ENCODE measurements at places on chromosomes 12 and 14.

- peak; percentile 51 for DNase-seq
Observed at GRCh38 chr14:35533357-35534207, at the start of gene INSM2. INSM2 (plus strand) TSS chr14:35534164; CDS start chr14:35534253, 89 bp downstream.

- DNase-seq = no peak
Observed at GRCh38 chr12:87388376-87388775, 640.8 kb downstream of the C12orf50 start.

- DNase-seq = no peak
Observed at GRCh38 chr14:56136571-56137452, 18.6 kb downstream of the PELI2 start.

- no peak for DNase-seq
Observed at GRCh38 chr12:70659077-70659606, 21.9 kb upstream of the PTPRB start.

GRCh38 chr14:49732896-49733295, 35.1 kb upstream of the KLHDC2 start:
- DNase-seq = peak; percentile 33

DNA sequence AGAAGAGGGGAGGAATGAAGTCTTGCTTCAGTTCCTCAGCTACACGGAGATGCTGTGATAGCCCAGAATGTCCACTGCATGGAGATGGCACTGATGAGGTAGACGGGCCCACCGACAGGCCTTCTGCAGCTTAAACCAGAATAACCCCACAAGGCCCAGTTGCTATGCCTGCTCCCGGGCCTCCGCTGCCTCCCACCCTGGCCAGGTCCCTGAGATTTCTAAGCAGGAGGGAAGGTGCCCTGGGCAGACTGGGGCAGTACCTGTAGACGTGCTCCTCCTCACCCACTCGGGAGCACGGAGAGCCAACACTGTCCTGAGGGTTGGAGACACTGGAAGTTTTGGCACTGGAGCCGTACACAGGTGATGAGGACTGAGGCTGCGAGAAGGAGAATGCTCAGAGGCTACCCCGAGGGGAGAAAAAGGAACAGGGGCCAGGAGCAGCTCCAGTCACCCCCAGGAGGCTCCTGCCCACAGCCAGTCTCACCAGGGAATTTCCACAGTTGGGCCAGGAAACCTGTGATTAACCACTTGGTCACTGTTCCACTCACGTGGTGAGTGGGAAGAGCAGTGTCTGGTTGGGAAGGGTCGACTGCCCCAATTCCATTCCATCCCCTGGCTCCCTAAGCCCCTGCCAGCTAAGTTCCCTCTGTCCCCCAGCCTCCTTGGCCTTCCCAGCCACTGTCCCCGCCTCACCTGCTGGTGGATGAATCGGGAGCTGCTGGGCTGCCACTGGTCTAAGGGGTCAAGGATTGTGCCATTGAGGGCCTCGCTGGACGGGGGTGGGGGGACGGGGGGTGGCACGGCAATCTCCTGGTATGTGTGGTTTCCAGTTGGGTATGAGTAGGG, 22.8 kb upstream of the RPLP0 start:
- no peak for DNase-seq

DNA sequence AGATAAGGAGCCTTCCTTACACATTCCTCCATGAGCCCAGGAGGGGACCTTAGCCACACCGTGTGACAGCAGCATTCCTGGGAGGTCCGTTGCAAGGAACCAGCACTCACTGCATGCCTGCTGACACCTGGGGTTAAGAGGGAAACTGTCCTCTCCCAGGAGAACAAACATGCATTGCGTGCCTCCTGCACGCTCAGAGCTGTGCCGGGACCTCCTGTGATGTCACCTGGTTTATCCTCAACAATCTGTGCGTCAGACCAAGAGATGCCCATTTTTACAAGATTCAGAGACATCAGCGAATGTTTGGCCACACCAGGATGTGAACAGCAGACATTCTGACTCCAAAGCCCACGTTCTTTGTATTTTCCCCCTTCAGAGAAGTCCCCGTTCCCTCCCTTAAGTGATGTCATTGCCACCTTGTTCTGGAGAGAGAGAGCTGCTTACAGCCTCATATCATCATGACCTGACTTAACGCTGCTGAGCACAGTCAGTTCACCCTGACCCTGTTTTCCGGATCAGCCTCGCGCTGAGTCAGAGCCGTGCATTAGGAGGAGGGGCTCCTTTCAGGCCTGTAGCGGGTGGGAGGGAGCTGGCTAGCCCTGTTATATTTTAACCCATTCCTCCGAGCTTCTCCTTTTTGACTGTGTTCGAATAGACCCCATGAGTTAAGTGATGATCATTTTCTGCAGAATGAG, 36.2 kb downstream of the TMEM120B start:
- DNase-seq = no peak

DNA sequence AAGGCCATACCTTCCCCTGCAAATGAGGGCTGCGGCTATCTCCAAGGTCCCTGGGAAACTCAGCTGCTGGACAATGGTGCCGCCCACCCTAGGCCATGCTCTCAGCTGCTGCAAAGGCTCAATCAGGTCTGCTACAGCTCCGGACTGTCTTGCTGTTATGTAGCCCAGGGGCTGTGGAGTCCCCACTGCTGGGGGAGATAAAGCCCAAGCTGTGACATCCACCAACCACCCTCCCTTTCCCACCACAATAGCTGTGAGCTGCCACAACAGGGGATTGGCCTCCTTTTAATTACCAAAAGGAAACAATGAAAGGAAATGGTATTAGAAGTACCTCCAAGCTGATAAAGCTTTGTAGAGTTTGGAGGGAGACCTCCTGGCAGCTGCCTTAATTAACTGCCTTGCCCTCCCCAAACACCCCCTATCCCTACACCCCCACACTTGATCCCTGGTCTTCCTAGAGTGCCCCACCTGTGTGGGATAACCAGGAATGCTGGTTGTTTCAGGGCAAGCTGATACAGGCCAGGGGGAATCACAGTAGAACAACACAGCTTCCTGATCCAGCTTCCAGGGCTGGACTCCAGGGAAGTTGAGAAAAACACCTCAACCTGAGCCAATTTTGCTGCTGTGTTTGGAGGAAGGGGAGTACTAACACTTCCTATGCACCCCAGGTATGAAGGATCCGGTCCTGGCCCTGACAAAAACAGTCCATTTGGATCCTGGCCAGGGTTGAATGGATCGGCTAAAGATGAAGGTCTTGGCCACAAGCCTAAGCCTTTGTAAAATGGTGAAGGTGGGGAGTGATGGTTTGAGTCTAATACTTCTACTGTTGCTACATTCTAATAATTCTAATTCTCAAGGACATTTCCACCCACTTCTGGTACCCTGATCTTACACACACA, at the start of gene VWF:
Gene VWF, minus strand, starts transcription at position 260 of the 899 bp plus-strand sequence. CDS start 1,474 bp downstream, outside the sequence.
- DNase-seq = no peak

DNA sequence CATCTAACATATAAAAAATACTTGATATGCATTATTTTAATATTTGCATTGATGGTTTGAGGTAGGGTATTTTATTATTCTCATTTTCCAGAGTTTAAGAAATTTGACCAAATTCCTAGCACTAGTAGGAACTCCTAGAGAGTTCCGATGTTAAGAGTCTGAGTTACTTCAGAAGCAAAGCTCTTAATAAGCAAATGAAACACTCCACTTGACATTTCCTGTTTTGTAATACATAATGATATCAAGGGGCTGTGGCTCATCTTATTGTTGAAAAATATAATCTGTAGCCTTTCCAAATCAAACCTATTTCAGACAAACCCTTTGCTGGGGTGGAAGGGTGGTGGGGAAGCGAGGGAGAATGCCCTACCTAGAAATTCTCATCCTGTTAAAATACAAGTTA, 355.5 kb downstream of the DIO2 start:
- no peak for DNase-seq

DNA sequence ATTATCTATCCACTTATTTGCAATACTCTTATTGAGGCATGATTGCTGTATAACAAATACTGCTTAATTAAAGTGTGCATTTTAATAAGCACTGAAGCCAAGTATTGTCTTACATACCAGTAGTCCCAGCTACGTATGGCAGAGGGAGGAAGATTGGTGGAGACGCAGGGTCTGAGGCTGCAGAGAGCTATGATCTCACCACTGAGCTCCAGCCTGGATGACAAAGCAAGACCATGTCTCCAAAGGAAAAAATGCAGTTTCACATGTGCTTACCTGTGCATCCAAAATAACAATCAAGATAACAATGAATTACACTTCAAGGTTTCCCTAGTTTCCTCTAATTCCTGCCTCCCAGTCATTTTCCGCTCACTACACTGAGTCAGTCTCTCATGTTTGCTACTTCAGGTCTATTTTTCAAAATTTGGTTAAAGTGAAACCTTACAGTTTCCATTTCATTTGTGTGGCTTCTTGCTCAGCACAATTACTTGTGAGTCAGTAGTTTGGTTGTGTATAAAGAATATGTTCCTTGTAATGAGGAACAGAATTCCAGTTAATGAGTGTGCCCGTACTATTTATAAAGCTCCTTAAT, 1250.1 kb downstream of the TMEM121 start:
- DNase-seq = no peak

DNA sequence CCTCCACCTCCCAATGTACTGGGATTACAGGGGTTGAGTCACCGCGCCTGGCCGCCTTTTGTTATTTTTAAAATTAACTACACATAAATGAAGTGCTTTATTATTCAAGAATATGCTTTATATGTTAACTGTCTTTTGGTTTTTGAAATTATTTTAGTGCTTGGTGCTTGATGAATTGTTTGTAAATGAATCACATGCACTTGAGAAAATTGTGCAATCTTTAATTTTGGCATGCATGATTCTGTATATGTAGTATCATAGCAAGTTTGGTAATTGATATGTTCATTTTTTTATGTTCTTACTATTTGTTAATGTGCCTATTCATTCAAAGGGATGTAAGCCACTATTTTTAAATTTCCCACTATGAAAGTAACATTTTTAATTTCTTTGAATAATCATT, 440.9 kb downstream of the NAV3 start:
- DNase-seq = no peak

- no peak for DNase-seq
Observed at GRCh38 chr12:120825337-120825736, 78.8 kb downstream of the SPPL3 start.

Measured in Ammon's horn (tissue), 1 donor.